Prostate gland (tissue), 2 donors: ENCODE measurements at places on chromosomes 12 and 14. TPM values are rescaled to one million over a fixed set of nuclear protein-coding genes. Genes with fewer than 3 reads are reported as not detected.

DNA sequence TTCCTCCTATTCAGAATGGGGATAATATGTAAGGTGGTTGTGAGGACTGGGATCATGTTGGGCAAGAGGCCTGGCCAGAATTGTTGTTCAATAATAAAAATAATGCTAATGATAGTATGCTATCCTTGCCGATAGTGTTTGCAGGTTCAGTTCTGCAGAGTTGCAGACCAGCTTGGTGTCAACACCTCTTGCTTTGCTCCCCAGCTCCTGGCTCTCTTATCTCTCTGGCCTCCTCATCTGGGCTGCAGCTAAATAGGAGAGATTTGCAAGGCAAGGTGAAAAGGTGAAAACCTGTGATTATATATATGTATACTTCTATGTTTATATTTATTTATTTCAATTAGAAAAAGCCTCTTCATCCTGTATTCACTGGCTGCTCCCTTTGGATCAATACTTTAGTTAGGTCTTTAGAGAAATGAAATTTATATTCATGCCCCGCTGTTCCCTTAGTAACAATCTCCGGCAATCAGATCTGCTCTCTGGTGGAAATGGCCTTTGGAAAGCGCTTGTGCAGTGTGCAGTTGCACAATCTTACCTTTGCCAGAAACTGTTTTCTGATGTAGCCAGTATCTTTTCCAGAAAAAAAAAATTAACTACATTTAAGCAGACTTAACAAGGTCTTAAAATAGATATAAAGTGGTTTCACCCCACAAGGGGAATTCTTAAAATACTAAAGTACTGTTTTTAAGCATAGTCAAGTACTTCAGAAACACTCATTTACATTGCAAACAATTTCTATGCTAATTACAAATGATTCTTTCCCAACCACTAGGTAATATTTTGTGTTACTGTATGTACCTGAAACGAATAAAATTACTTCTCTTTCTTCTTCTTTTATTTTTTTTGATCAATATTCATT lies 19.1 kb upstream of the ACVR1B start:
- H3K4me1 ChIP-seq = no peaks in the 10 kb centered on the region
- H3K36me3 ChIP-seq = no peaks in the 10 kb centered on the region
- no peak overlapping the region for H3K27ac ChIP-seq
- no peaks in the 10 kb centered on the region for H3K27me3 ChIP-seq
- DNase-seq = no peak

DNA sequence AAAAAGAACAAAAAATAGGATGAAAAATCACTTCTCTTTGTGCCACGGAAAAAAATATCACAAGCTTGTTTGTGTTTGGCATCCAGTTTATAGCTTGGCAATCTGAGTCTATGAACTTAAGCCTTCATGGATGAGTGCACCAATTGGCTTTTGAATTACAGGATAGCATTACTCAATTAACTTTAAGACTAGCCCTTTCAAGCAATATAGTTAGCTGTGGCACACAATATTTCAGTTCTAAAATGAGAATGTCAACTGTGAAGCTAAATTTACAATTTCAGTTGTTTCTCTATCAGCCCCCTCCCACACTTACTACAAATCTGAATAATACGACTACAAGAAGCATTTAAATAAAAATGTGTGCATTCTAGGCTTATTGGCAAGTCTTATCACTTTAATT lies 8.3 kb downstream of the RERG start:
- H3K36me3 ChIP-seq = no peaks in the 10 kb centered on the region
- H3K4me1 ChIP-seq = no peaks in the 10 kb centered on the region
- H3K27ac ChIP-seq = no peak overlapping the region
- no peaks in the 10 kb centered on the region for H3K27me3 ChIP-seq
- no peak for DNase-seq
- no peak overlapping the region for H3K4me3 ChIP-seq

GRCh38 chr14:91310606-91311283 lies 66.2 kb upstream of the GPR68 start:
- H3K36me3 ChIP-seq = no peaks in the 10 kb centered on the region
- H3K4me1 ChIP-seq = no peaks in the 10 kb centered on the region
- H3K27ac ChIP-seq = no peak overlapping the region
- no peaks in the 10 kb centered on the region for H3K27me3 ChIP-seq
- no peak overlapping the region for H3K4me3 ChIP-seq

- H3K27me3 ChIP-seq = no peaks in the 10 kb centered on the region
- DNase-seq = no peak
- H3K27ac ChIP-seq = no peak overlapping the region
- H3K36me3 ChIP-seq = no peaks in the 10 kb centered on the region
- no peaks in the 10 kb centered on the region for H3K4me1 ChIP-seq
- no peak overlapping the region for H3K4me3 ChIP-seq
Measured at GRCh38 chr14:52660832-52661231, 34.5 kb downstream of the ERO1A start.

- no peak overlapping the region for H3K4me3 ChIP-seq
- H3K27ac ChIP-seq = no peak overlapping the region
- no peaks in the 10 kb centered on the region for H3K36me3 ChIP-seq
- no peak for DNase-seq
- peaks cover 11% of the 10 kb centered on the region for H3K27me3 ChIP-seq
Measured at GRCh38 chr12:114430306-114430705, 24.4 kb upstream of the TBX5 start.

DNA sequence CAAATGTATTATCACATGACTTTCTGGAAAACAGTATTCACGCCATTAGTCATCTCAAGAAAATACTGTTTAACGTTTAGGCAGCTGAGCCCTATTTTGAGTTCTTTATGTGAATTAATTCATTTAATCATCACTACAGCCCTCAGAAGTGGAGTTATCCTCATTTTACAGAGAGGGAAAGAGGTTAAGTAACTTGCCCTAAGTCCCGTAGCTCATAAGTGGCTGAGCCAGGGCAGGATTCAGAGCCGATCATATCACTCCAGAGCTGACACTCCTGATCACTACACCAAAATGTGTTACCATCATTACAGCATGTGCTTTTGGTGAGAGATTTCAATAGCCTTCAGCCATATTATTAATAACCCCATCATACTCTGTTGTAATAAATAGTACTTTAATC lies 210.6 kb downstream of the FBXL14 start:
- H3K27me3 ChIP-seq = no peaks in the 10 kb centered on the region
- no peaks in the 10 kb centered on the region for H3K36me3 ChIP-seq
- no peak overlapping the region for H3K4me3 ChIP-seq
- no peak overlapping the region for H3K27ac ChIP-seq

GRCh38 chr14:91897106-91897701 lies 29.9 kb upstream of the TC2N start:
- H3K4me1 ChIP-seq = no peaks in the 10 kb centered on the region
- H3K4me3 ChIP-seq = no peak overlapping the region
- no peaks in the 10 kb centered on the region for H3K27me3 ChIP-seq

GRCh38 chr12:31728289-31728916 lies 418 bp downstream of the AMN1 start:
- no peaks in the 10 kb centered on the region for H3K36me3 ChIP-seq
- H3K27me3 ChIP-seq = no peaks in the 10 kb centered on the region
- peak; percentile 34 for DNase-seq
- H3K4me1 ChIP-seq = no peaks in the 10 kb centered on the region
- H3K4me3 ChIP-seq = peak overlapping the region; percentile 51

- H3K27ac ChIP-seq = no peak overlapping the region
- H3K27me3 ChIP-seq = no peaks in the 10 kb centered on the region
- no peaks in the 10 kb centered on the region for H3K36me3 ChIP-seq
Measured at GRCh38 chr12:5873281-5873919, 71.7 kb downstream of the ANO2 start.

GRCh38 chr12:85266356-85266755 lies 13.7 kb upstream of the ALX1 start:
- DNase-seq = no peak
- no peak overlapping the region for H3K4me3 ChIP-seq
- no peaks in the 10 kb centered on the region for H3K36me3 ChIP-seq

GRCh38 chr14:57346741-57347140 lies 43.6 kb upstream of the NAA30 start:
- H3K4me1 ChIP-seq = no peaks in the 10 kb centered on the region
- DNase-seq = no peak
- H3K27me3 ChIP-seq = no peaks in the 10 kb centered on the region
- H3K27ac ChIP-seq = no peak overlapping the region
- no peak overlapping the region for H3K4me3 ChIP-seq
- no peaks in the 10 kb centered on the region for H3K36me3 ChIP-seq

DNA sequence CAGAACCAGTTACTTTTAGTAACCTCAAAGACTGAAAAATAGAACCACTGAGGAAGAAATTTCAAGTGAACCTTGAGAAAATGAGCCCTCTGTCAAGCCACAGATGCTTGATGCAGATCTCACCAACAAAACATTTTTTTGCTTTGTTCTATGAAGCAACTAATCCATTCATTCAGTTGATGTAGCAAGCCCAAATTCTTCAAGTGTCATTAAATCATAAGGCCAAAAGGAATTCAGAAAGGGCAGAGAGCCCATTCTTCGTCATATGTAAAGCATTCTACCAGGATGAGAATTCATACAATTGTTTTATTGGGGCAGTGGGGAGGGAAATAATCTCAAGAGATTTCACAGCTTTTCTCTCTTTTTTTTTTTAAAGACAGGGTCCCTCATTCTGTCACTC lies 218.0 kb upstream of the RGS6 start:
- no peak for DNase-seq
- H3K4me3 ChIP-seq = no peak overlapping the region
- H3K36me3 ChIP-seq = no peaks in the 10 kb centered on the region
- H3K4me1 ChIP-seq = no peaks in the 10 kb centered on the region

- H3K27me3 ChIP-seq = no peaks in the 10 kb centered on the region
- H3K4me1 ChIP-seq = no peaks in the 10 kb centered on the region
- DNase-seq = no peak
- H3K27ac ChIP-seq = no peak overlapping the region
Measured at GRCh38 chr12:47846294-47846996, 26.7 kb upstream of the HDAC7 start.

DNA sequence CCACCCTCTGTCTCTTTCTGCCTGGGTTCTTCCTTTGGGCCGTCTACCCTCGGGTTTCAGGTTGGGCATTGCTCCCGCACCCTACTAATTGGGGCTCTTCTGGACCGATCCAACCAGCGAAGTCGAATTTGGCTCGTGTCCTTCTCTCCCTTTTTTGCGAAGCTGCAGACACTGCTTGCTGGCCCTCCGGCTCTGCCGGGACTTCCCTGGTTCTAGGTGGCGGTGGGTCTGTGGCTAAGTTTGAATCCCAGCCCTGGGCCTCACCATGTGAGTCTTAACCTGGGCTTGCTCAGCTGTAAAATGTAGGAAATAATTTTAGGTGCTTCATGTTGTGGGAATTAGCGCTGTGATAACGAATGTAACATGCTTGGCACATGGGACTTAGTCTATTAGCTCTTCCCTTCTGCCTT lies 418 bp upstream of the CISTR start:
- no peaks in the 10 kb centered on the region for H3K36me3 ChIP-seq
- no peak overlapping the region for H3K27ac ChIP-seq

Gene NCAPD2
- 99.0 TPM for total RNA-seq
